Stimulated activated CD4-positive, alpha-beta T cell treated with anti-CD3 and anti-CD28 coated beads, Interleukin-1b, Interleukin-23, amount 100 ng/mL, for 1 hour (primary cell): ENCODE measurements at places on chromosomes 4 and X.

GRCh38 chrX:153970357-153971123 is 1.1 kb downstream of the HCFC1 start:
- DNase-seq: no peak

- no peak for DNase-seq
Observed at GRCh38 chr4:179751669-179752068, 2309.4 kb upstream of the AGA start.

DNA sequence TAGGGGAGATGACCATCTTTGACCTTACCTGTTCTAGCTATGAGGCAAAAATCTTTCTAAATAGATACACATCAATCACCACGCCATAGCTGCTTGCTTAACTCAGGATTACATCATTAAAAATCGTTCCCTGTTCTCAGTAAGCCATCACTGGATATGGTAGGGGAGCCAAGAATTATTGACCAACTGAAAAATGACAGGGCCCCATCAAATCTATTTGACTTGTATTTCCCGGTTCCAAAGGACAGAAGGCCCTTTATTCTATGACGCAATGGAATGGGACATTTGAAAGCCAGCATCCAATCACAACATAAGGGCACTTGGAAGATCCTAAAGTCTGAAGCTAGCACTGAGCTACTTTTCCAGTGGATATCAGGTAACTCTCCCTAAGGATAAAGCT is 75.6 kb upstream of the NOCT start:
- DNase-seq: no peak

- DNase-seq: no peak
Observed at GRCh38 chrX:49120091-49120490, 3.4 kb downstream of the GPKOW start.

DNA sequence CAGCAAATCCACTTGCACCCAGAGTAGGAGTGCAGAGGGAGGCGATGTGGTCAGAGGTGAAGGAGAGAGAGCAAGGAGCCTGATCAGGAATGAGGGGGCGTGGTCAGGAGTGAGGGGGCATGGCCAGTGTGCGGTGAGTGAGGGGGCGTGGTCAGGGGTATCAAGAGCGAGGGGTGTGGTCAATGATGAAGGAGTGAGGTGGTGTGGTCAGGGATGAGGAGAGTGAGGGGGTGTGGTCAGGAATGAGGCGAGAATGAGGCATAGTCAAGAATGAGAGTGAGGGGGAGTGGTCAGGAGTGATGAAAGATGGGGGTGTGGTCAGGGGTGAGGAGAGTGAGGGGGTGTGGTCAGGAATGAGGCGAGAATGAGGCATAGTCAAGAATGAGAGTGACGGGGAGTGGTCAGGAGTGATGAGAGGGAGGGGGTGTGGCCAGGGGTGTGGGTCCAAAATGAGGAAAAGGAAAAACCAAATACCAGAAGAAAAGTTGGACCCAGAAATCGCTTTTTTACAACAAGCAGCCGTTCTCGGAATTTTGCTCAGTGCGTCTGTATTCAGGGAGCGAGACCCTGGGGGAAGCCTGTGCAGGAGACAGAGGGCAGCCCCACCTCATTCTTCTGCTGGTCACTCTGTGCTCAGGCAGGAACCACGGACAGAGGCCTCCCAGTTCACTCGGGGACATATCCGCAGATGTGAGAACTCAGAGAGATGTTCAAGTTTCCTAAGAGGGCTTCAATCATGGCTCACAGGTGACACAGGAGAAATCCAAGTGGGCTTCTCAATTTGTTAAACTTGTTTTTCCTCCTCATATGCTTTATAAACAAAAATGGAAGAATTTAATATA is 47.5 kb downstream of the MAGEA1 start:
- no peak for DNase-seq

- no peak for DNase-seq
Observed at GRCh38 chr4:151302432-151302831, 23.0 kb downstream of the SH3D19 start.

- no peak for DNase-seq
Observed at GRCh38 chrX:105463473-105463872, 243.0 kb upstream of the TEX13A start.

- DNase-seq: no peak
Observed at GRCh38 chr4:173247321-173247720, 78.7 kb downstream of the GALNT7 start.

DNA sequence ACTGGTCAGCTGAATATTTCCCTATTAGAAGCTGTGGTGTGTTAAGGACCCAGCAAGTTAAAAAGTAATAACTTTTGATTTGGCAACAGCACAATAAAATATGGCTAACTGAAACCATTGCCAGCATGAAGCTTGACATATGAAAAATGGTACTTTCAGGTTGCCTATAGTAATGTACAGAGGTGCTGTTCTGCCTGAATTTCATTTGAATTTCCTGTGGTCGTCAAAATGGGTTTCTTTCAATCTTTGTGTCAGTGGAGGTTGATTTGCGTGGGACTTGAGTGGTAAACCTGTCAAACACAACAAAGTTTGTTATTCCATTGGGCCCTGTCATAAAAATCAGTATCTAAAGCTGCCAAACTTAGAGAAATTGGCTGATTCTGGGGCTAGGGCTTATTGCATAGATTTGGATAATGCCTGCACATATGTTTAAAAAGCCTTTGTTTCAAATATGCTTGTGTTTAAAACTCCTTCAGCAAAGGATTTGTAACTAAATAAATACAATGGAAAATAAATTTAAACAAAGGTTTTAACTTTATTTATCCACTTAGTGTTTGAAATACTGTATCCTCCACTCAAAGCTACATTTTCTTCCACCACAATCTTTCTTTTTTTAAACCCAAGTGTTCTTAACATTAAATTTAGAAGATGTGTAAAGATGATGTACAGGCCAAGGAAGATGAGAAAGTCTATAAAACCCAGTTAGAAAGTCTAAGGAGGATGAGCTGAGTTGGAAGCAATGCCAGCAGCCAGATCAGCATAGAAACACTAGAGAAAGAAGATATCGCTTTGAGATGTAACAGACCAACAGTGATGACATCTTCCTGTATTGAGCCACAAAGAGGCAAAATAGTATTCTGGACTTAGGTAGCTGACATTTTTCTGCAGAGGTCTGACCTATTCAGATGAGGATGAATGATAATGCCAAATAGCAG is 134.8 kb upstream of the GIMD1 start:
- DNase-seq: no peak

DNA sequence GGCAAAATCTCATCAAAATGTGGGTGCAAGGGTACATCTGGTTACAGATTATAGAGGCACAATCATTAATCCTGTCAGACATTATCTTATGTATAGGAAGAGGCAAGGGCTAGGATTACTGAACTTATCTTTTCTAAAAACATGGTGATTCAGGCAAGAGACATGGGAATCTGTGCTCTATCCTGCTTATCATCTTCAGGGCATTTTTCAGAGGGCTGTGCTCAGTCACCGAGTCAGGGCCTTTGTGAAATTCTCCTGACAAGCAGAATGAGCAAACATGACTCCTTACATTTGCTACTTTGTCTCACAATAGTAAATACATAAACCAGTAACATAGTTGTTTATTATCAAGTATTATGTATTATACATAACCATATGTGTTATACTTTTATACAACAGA is 84.2 kb upstream of the KCTD8 start:
- no peak for DNase-seq

DNA sequence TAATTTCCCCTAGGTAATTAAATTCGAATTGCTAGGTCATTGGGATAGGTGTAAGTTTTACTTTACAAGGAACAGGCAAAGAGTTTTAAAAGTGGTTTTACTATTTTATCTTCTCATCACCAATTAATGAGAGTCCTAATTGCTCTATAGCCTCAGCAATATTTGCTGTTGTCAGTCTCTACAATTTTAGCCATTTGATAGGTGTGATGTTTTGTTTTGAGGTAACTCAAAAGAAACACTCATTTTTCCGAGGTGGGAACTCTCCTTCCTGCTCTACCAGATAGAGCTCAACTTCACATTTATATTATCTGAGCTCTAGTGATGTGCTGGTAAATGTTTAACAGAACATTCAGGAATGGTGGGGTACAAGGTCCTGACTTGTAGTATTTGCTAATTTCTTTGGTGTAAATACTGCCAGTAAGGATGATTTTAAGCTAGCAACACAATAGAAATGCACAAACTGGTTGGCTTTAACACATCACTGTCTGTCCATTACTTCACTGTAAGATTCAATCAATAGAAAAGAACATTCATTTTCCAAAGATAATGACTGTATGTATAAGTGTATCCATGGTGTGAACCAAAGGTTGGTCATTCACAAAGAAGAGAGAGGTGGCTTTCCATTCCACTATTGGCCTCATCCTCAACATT is 62.7 kb downstream of the LDB2 start:
- no peak for DNase-seq

GRCh38 chr4:80420638-80421037 is 85.1 kb downstream of the CFAP299 start:
- DNase-seq: no peak
